Left kidney (tissue), 8 donors: ENCODE measurements at places on chromosomes 12 and 14. TPM values are rescaled to one million over a fixed set of nuclear protein-coding genes. Genes with fewer than 3 reads are reported as not detected.

- DNase-seq: no peak
These were observed 1673.6 kb upstream of the FLRT2 start for GRCh38 chr14:83856334-83856733.

Gene KRT85
- polyA plus RNA-seq: not detected

Gene SMAGP
- 21.7 TPM for polyA plus RNA-seq

DNA sequence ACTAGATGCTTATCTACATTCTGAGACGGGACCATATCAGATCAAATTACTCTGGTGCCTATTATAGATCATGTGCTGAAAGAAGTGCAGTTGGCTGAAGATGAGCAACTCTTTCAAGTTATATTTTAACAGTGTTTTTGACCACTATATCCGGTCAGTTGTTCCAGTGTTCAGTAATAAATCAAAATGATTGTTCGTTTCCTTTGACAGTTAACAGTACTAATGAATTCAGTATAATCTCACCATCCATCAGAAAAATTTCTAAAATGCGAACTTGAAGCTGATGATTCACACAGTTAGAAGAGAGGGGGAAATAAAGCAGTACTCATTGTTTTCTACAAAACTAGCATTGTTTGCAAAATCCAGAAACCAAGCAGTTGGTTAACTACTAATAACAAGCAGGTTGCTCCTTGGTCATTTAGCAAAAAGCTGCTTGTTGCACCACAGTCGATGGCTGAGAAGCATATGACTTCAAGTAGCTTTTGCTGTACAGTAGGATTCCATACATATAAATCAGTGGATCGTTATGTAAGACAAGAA is 2.3 kb downstream of the RPS6KA5 start:
- no peak for DNase-seq

Gene LALBA
- not detected for polyA plus RNA-seq

Gene CLEC6A
- polyA plus RNA-seq: 0.27 TPM

GRCh38 chr12:112927925-112928324 is 10.3 kb upstream of the OAS3 start:
- no peak for DNase-seq

- DNase-seq: no peak
These were observed 8.0 kb upstream of the NANOGNB start for GRCh38 chr12:7756993-7757392.

- no peak for DNase-seq
These were observed at the start of gene CTSG for GRCh38 chr14:24576182-24576581. Gene CTSG (minus strand): TSS chr14:24576250. CDS start chr14:24576223, 27 bp downstream.

- no peak for DNase-seq
These were observed 702.9 kb downstream of the TRHDE start for GRCh38 chr12:72974954-72975555.

GRCh38 chr12:91119089-91119488 is 7.8 kb upstream of the LUM start:
- DNase-seq: no peak
